ENCODE measurements at places on chromosomes 5 and 9. TPM values are rescaled to one million over a fixed set of nuclear protein-coding genes. Genes with fewer than 3 reads are reported as not detected.

- H3K27me3 ChIP-seq = no peaks in the 10 kb centered on the region
- DNase-seq = no peak
- no peaks in the 10 kb centered on the region for H3K36me3 ChIP-seq
- H3K27ac ChIP-seq = no peak overlapping the region
- H3K4me1 ChIP-seq = no peaks in the 10 kb centered on the region
Measured at GRCh38 chr9:89448381-89448780, 49.5 kb downstream of the SEMA4D start.

DNA sequence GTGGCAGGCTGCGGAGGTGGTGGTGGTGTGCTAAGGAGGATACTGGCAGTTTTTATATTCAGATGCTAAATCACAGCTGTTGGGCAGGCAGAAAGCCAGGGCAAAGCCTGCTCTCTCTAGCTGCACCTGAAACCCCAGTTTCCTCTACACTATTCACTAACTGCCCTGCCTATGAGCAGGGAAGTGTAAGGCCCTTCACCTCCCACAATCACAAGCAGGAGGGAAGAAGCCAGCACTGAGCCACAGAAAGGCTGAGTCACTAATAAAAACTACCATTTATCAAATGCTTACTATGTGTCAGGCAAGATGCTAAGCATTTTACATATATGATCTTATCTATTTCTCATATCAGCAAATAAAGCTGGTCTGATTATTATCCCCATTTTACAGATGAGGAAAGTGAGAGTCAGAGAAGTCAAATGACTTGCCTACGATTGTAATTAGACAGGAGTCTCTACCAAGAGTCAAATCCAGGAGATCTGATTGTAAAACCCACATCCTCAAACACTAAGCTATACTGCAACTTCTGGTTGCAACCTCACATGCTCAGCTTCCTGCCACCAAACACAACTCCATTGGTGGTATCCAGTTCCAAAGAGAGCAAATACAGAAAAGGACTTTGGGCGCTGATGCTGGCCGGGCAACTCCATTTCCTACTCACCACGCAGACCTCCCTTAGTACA, 17.7 kb upstream of the IL6ST start:
- H3K4me1 ChIP-seq = peaks cover 3% of the 10 kb centered on the region
- no peak overlapping the region for H3K27ac ChIP-seq
- DNase-seq = peak; percentile 63
- no peaks in the 10 kb centered on the region for H3K27me3 ChIP-seq
- no peak overlapping the region for H3K4me3 ChIP-seq
- no peaks in the 10 kb centered on the region for H3K36me3 ChIP-seq

The CPLANE1 gene
- total RNA-seq = 9.6 TPM

DNA sequence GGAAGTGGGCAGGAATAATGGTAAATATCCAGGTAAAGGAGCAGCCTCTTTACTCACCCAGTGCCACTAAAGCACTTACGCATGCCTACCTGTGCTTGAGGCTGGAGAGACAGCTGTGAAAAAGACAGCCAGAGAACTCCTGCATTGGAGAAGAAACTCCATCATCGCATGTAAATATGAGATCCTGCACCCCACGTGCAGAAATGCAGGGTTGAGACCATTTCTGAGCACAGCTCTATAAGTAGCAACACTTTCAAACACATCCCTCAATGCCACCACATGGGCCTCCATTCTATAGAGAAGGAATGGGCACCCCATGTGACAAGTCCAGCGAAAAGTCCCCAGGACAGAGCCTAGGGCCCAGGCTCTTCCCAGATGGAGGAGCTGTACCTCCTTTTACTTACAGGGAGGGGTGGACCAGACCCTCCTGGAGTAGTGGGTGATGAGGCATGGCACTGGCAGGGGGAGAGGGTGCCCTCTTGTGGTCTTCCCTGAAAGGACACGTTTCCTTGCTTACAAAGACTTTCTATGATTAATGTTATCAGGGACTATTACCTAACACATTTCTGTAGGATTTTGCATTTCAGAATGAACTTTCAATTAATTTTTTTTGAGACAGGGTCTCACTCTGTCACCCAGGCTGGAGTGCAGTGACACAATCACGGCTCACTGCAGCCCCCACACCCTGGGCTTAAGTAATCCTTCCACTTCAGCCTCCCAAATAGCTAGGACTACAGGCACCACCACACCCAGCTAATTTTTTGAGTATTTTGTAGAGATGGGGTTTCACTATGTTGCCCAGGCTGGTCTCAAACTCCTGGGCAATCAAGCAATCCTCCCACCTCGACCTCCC, 55.3 kb upstream of the IL17B start:
- H3K27me3 ChIP-seq = no peaks in the 10 kb centered on the region
- peak; percentile 65 for DNase-seq
- H3K4me1 ChIP-seq = no peaks in the 10 kb centered on the region
- no peaks in the 10 kb centered on the region for H3K36me3 ChIP-seq

Data from pancreas (tissue), 10 donors.